ENCODE measurements at places on chromosomes 16 and 17.
A peak's percentile ranks its signal among the peaks of the same experiment; 100 is the strongest.

GRCh38 chr16:89095491-89095951 lies 1.9 kb downstream of the ACSF3 start:
- ATAC-seq = no peak

DNA sequence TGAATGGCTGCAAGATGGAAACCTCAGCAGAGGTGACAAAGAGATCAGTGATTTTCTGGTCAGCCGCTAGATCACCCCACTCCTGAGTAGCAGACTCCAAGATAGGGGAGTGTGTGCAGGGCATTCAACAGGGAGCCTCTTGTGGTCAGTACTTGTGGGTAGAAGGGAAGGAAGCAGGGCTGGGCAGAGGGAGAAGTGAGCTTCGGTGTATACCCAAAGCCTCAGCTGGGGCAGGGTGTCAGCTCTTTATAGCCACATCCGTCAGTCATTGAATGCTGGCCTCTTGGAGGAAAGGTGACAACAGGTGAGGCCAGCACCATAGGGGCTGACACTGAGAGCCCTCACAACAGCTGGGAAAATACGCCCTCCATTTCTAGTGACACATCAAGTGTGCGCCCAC lies 2.2 kb upstream of the SLC12A3 start:
- ATAC-seq = no peak

DNA sequence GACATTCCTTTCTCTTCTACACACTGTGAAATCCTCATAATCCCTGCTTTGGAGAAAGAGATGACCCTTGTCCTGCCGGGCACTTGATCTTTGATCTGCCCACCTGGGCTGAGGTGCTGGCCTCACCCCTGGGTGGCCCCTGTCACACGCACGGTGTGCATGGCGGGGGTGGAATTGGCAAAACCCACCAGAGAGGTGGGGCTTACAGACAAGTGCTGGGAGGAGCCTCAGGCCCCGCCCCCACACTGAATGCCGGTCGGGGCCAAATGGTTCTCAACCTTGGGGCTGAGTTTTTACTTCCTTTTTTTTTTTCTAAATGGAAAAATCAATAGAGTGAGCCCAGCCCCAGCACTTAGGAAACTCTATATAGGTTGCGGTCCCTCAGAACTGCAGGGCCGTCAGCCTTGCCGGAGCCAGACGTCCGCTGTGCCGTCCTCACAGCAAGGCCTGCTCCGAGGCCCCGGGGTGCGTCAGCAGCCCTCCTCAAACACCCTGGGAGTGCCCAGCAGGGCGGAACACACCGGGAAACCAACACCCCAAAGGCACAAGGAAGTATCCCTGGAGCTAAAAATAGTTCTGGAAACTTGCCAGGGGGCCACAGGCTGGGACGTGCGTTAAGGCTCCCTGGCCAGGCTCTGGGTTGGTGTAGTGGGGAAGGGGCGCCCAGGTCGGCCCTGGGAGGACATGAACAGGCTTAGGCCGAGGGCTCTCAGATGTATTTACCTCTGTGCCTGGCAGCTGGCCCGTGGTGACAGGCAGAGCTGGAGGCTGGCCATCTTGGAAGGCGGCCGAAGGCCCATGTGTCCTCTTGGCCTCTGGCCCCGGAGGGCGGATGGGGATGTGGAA lies 11.0 kb downstream of the GPRC5C start:
- ATAC-seq = no peak

DNA sequence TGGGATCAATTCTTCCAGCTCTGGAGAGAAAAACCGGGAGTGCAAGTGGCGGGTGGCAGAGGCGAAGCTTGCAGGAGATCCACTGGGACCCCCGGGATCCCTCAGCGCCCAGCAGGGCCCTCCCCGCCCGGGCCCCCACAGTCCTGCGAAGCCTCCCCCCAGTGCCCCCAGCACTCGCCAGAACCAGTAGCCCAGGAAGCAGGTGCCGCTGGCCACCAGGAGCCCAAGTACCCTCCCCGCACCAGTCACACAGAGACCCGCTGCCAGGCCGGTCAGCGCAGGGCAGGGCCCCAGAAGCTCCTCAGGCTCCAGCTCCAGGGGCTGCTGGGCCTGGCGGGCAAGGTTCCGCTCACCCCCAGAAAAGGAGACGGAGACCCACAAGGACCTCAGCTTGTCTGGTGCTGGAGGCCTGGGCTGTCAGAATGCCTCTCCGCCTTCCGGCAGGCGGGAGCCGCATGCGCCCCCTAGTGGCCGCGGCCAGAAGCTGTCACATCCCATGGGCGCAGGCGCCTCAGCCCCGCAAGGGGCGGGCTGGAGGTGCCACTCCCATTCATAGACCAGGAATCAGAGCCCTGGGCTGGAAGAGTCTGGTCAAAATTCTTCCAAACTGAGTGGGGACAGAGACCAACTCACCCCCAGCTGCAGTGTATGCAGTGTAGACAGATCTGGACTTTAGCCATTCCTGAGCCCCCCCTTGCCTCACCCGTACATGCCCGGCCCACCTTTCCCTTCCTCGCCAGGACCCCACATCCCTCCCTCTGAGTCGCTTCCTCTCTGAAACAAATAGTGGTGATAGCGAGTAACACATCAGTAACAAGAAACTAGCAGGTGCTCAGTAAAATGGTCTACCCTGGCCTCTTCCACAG lies 1002.3 kb downstream of the KCNJ18 start:
- peak; percentile 85 for ATAC-seq

- no peak for ATAC-seq
These were observed 4.8 kb downstream of the KLHL11 start for GRCh38 chr17:41860254-41860931.

GRCh38 chr17:49216953-49217650 lies 6.6 kb downstream of the ABI3 start:
- ATAC-seq = no peak

DNA sequence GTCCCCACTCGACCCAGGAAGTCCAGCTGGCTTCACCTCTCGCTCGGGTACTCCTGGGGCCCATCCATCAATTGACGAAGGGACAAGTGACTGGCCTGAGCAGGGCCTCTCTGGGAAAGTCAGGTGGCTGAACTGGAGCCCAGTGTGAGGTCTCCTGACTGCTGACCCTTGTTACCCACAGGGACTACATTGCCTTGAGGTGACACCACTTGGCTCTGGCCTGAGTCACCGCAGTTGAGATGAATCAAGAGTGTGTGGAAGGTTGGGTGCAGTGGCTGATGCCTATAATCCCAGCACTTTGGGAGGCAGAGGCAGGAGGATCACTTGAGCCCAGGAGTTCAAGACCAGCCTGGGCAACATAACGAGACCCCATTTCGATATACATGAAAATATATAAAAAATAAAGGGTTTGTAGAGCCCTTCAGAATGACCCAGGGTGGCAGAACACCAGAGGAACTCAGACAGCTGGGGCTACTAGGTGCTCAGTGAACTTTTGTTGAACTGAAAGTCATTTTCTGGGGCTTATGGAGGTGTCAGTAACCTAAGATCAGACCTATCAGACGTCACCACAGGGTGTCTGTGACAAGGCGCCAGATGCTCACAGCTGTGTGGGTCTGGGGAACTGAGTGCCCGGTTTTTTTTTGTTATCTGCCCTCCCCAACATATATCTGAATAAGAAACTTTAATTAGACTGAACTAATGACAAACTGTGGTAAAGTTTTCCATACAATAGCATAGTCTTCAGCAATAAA lies 14.8 kb upstream of the ZFP90 start:
- no peak for ATAC-seq

DNA sequence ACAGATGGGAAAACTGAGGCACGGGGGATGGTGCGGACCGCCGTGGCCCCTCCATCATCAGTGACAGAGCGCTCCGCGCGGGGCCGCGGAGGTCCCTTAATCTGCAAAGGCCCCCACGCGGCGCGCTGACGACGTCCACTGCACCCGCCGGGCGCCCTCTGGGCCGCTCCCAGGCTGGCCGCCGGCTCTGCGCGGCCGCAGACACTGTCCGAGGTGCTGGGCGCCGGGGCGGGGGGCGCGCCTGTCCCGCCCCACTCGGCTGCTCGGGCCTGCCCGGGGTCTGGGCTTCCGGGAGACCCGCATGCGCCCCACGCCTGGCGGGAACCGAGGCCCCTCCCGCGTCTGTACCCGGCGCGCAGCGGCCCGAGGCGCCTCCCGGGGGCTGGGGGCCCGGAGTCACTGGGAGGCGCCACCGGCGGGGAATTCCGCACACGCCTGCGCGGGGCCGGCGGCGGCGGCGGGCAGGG lies 550 bp upstream of the RNF213 start:
- peak; percentile 88 for ATAC-seq

- ATAC-seq = peak; percentile 52
These were observed 29.0 kb upstream of the HEATR6 start for GRCh38 chr17:60107526-60108257.

- ATAC-seq = peak; percentile 51
These were observed 21.5 kb downstream of the PHF12 start for GRCh38 chr17:28929787-28930186.

DNA sequence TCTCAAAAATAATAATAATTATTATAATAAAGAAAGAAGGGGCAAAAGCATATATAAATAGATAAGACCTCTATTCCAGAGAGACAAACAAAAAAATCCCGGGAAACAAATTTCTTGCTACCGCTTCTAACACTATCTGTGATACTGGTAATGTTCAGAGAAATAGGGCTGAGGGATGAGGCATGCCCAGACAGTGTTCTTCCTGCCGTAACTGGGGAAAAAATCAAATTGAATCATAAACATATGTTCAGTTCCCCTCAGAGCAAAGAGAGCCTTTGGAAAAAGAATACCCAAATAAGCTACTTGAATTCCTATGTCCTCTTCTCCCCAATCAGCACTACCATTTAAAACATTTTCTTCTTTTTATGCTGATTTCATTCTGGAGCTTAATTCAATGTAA lies 688.0 kb downstream of the KCNJ2 start:
- ATAC-seq = no peak

GRCh38 chr16:88118376-88118775 lies 167.1 kb downstream of the BANP start:
- no peak for ATAC-seq

DNA sequence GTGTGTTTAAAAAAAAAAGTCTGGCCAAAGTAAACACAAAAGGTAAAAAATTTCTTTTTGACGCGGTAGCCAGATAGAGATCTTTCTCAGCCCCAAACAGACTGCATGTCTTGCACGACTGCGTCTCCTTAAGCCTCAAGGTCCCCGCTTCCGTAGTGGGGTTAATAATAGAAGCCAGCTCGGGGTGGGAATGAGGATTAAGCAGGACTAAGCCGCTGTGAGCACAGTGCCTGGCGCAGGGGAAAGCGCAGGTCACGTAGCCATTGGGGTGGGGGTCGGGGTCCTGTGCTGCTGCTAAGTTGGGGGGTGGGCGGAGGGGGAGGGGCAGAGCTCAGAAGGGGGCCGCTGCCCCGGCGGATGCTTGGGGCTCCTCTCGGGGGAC lies 521 bp downstream of the GGA2 start:
- ATAC-seq = peak; percentile 59

GRCh38 chr17:70270554-70270953 lies 101.2 kb downstream of the KCNJ2 start:
- no peak for ATAC-seq

DNA sequence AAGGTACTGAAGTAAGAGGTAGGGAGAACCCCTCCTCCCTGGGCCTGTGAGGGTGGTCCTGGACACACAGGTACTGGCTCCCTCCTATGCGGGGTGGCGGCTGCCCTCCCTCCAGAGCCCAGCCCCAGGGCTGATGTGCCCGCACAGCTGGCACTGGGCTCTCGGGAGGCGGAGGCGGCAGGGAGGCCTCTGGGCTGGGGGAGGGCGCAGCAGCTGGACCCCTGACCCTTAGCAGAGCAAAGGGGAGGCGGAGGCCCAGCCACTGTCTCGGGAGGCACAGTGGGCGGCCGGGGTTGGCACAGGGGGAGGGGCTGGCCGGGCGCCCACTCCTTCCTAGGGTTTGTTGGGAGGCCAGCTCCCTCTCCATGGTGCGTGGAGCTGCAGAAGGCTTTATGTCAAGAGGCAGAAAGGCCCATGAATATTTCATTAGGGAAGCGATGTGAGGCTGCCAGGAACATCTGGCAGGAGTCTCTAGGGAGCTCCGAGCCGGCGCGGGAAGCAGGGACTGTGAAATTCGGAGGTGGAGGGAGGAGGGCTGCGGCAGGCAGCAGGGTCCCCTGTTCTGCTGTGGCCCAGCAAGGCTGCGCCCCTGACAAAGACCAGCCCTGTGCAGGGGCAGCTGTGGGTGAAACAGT lies 44.1 kb upstream of the ACSF3 start:
- ATAC-seq = no peak

DNA sequence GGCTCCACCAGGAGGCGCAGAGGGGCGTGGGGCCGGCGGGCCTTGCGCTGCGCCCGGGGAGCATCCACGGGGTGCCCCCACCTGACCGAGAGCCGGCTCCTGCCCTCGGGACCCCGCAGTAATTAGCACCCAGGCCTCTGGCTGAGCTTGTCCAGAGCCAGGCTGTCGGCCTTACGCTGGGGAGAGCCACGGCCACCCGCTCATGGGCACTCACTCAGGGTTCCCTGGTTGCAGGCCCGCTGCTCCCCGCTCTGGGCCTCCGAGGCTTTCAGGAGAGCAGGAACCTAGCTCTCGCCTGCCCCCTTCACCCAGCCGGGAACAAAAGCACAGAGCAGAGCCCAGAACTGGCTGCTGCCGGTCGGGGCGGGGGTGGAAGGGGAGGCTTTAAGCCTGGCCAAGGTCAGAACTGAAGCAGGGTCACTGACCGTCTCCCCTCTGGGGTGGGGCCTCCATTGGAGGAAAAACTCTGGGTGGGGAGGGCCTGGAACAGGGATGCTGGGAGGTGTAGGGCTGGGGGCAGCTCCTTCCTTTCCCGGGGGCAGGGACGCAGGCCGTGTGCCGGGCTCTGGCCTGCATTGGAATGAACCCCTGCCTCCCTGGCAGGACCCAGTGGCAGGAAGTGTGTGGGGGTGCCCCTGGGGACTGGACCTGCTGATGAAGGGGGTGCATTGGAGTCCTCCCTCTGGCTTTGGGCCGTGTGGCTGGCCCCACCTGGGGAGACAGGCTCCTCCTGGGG lies 12.3 kb downstream of the GLIS2 start:
- ATAC-seq = peak; percentile 88

DNA sequence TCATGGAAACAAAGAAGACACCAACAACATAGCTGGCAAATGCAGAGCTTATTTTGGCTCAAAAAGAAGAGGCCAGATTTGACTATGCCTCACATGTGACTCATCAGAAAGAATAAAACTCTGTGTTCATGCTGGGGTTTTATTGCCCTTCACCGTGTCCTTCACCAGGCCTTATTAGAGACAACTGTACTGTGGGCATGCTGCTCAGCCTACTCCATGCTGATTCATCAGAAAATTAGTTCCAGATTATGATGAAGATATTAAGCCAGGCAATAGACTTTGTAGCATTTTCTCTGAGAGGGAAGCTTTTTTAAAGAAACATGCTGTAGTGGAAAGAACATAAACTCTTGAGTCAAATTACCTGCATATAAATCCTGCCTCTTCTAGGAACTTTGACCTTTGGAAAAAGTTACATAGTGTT lies 89.8 kb downstream of the CYB561 start:
- ATAC-seq = peak; percentile 79

DNA sequence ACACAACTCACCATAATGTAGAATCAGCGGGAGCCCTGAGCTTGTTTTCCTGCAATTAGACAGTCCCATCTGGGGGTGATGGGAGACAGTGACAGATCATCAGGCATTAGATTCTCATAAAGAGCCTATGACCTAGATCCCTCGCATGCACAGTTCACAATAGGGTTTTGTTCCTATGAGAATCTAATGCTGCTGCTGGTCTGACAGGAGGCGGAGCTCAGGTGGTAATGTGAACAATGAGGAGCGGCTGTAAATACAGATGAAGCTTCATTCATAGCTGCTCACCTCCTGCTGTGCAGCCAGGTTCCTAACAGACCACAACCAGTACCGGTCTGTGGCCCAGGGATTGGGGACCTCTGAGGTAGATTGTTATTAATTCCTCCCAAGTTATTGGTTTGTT lies 2.9 kb upstream of the DOK4 start:
- no peak for ATAC-seq

Data from SK-N-SH treated with all-trans-retinoic acid at 6 μM for 48 hours (cell line).